ENCODE measurements at places on chromosomes 1 and 21.

DNA sequence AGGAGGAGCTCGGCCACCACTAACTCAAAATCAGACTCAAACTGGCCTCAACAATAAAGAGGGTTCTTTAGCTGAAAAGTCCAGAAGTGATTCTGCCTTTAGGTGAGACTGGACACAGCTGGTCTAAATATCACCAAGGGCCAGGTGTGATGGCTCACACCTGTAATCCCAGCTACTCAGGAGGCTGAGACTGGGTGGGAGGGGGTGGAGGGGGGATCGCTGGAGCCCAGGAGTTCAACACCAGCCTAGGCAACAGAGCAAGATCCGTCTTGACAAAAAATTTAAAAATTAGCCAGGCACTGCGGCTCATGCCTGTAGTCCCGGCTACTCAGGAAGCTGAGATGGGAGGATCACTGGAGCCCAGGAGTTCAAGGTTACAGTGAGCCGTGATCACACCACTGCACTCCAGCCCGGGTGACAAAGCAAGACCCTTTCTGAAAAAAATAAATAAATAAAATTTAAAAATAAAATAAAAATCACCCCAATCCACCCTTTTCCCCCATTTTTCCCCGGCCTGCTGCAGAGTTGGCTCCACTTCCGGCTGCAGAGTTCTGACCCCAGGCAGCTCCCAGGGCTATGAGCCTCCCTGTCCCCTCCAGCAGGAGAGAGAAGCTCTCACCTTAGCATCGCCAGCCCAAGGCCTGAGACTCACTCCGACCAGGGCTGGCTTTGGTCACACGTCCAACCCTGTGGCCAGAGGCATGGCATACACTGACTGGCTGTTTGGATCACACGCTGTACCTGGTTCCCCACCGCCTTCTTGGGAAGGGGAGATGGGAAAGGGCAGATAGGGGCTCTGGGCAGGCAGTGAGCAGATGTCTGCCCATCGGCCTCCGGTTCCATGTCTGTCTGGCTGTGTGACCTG lies 87.3 kb upstream of the IFFO2 start:
- DNase-seq: no peak

DNA sequence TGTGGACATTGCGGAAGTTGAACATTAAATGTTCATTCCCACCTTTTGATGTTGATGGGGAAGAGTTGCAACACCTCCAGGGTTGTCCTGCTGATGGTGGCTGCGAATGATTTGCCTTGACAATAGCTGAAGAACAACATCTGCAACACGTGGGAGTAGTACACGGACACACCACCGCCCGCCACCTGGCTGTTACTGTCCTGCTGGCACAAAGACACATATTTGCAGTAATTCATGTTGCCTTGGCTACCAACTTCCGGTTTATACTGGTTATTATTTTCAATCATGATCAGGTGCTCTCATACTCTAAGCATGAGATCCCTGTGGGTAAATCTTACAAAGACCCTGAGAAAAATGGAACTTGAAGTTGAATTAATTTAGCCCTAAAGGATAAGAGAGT lies 55.2 kb downstream of the UBR4 start:
- no peak for DNase-seq

- no peak for DNase-seq
These were observed 207.4 kb upstream of the RUNX1 start for GRCh38 chr21:35256468-35256988.

- no peak for DNase-seq
These were observed 167.2 kb downstream of the RUNX1 start for GRCh38 chr21:34881839-34882371.

All from CD4-positive, alpha-beta T cell treated with Interleukin-4 for 4 hours (primary cell).